Nephron progenitor cell (in vitro differentiated cells): ENCODE measurements at places on chromosomes 1 and 21.

DNA sequence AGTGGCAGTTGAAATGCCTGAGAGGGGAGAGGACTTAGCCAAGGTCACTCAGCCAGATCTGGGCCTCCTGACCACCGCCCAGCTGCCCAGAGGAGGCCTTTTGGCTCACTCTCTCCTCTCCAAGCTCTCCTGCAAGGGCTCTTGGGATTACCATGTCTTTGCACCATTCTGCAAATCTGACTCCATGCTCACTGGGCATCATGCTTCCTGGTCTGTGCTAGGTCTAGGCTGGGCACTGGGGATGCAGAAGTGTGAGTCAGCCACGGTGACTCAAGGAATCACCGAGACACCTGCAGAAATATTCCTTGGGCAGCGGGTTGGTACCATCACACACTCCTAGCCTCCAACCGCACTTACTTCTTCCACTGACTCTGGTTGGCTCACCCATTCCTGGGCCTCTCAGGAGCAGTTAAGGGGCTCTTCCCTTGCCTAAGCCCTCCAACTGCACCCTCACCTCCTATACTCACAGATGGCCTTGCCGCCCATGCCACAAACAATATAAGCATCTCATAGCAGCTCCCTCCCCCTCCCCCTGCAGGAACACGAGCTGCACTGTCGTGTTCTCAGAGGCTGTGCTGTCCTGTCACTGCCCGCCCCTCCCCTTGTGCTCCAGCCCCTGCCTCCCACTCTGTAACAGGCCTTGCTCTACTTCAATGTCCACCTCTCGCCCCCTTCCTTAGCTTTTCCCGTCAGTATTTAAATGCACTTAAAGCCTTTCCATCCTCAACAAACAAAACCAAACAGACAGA, 34.8 kb downstream of the CDCP2 start:
- no peak for DNase-seq

GRCh38 chr1:59670662-59671061, 144.1 kb upstream of the HOOK1 start:
- DNase-seq, result no peak

- no peak for DNase-seq
These were observed 240.5 kb downstream of the RPS6KC1 start for GRCh38 chr1:213291526-213291925.

GRCh38 chr1:183218971-183219615, 33.0 kb downstream of the LAMC2 start:
- DNase-seq, result peak; percentile 24

DNA sequence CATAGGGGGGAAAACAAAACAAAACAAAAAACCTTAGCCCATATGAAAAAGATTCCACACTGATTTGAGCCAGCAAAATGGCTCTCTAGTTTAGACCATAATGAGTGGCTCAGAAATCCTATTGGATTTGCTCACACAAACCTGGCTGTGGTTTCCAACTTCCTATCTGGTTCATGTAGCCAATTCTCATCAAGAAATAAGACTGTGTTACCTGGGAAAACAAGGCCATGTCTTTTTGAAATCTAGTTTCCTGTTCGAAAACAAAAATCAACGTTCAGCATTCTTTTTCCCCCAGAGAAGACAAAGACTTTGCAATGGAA, 69.2 kb downstream of the TBX15 start:
- DNase-seq, result no peak
